NCI-H345 (cell line): ENCODE measurements at places on chromosomes 1 and 21.

DNA sequence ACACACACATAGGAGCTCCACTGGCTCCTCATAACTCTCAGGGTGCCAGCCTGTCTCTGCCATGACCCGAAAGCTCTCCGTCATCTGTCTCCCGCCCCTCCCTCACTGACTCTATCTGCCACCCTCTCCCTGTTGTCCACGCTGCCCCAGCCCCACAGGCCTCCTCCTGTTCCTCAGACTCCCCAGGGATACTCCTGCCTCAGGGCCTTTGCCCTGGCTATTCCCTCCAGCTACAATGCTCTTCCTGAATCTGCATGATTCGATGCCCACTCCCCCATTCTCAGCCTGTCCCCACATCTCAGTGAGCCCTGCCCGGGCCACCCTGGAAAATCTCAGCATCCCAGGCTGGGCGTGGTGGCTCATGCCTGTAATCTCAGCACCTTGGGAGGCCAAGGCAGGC is 24.6 kb upstream of the DNAJC11 start:
- no peak for DNase-seq

- no peak for DNase-seq
Observed at GRCh38 chr1:170661646-170662411, 2.1 kb upstream of the PRRX1 start.

DNA sequence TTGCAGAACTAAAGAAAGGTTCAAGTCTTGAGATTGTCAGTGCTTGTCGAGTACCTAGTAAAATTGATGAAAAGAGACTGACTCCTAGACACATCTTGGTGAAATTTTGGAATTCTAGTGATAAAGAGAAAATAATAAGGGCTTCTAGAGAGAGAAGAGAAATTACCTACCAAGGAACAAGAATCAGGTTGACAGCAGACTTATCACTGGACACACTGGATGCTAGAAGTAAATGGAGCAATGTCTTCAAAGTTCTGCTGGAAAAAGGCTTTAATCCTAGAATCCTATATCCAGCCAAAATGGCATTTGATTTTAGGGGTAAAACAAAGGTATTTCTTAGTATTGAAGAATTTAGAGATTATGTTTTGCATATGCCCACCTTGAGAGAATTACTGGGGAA is 16.3 kb downstream of the L1TD1 start:
- no peak for DNase-seq

DNA sequence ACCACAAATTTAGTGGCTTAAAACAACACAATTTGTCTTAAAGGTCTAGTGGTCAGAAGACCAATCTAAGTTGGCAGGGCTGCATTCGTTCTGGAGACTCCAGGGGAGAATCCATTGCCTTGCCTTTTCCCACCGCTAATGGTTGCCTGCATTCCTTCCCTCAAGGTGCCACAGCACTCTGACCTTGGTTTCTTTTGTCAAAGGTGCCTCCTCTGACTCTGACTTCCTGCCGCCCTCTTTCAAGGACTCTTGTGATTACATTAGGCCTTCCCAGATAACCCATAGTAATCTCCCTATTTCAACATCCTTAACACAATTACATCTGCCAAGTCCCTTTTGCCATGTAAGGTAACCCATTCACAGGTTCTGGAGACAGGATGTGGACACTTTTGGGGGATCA is 145.3 kb downstream of the S1PR1 start:
- no peak for DNase-seq

- DNase-seq = no peak
Observed at GRCh38 chr1:44048532-44049215, 17.4 kb upstream of the SLC6A9 start.

DNA sequence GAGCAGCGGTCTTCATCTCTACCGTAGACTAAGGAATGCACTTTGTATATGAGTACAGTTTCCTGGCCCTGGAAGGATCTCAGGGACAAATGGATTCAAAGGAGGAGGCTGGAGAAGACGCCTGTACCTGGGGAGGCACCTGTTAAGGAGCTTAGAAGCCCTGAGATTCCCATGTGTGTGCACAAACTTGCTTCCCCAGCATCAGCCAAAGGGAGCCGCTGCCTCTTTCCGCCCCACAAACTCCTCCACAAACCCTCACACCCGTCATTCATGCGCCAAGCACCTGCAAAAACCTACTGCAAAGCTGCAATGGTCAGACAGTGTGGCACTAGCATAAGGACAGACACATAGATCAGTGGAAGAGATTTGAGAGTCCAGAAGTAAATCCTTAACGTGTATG is 54.5 kb downstream of the RRAGC start:
- DNase-seq = no peak

DNA sequence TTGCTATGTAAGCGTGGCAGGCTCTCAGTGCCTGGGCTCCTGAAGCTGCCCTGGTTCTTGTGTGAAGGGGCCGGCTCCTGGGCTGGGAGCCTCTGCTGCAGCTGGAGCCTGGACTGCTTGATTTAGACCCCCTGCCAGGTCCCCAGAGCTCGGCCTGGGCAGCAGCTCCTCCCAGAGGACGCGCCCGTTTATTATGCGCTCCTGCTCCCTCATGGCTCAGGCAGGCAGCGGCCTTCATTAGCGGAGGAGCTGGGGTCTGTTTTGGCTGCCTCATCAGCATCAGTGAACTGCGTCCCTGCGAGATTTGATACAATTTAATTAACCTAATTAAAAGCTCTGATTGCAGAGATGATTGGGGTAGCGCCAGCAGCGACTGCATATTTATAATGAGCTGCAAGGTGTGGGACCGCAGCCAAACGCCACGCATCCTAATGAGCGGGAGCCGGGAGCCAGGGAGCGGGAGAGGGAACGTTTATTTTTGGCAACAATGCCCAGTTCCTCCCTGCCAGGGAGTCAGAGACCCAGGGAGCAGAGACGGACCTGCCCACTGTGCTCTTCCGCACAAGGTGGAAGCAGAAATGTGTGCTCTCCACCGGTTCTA is 16.6 kb downstream of the UTP11 start:
- peak; percentile 83 for DNase-seq

- no peak for DNase-seq
Observed at GRCh38 chr1:234858722-234859121, 248.7 kb upstream of the IRF2BP2 start.

DNA sequence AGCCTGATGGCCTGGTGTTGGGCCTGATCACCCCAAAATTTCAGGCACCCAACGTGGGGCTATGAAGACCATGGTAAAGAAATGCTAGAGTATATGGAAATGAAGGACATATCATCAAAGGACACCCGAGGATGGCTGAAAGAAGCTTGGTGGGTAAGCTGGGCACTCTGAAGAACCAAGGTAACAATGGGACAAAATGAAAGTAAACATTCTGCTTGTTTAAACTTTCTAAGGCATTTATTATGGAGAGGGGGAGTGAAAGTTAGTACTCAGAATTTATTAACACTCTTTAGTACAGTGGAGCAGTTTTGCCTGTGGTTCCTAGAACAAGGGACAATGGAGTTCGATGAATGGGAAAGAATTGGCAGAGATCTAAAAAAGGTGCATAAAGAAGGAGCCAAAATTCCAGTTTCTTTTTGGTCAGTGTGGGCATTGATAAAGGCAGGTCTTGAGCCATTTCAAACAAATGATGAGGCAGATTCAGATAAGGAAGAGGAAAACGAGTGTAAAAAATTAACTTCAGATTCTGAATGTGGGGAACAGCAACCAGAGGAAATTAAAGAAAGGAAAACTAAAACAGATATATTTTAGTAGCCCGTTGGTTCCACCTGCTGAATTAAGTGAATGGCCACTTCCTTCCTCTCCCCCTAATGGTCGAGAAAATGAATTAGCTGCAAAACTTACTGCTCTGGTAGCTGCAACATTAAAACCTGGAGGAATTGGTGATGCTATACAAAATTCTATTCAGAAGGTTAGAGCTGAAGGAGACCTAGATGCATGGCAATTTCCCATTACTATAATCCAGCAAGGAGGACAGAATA is 8.4 kb upstream of the PM20D1 start:
- DNase-seq = no peak

- no peak for DNase-seq
Observed at GRCh38 chr1:5818755-5819154, 173.5 kb downstream of the NPHP4 start.

- no peak for DNase-seq
Observed at GRCh38 chr1:71738910-71739309, 543.4 kb downstream of the NEGR1 start.

GRCh38 chr1:182120411-182121258 is 59.1 kb upstream of the ZNF648 start:
- no peak for DNase-seq

DNA sequence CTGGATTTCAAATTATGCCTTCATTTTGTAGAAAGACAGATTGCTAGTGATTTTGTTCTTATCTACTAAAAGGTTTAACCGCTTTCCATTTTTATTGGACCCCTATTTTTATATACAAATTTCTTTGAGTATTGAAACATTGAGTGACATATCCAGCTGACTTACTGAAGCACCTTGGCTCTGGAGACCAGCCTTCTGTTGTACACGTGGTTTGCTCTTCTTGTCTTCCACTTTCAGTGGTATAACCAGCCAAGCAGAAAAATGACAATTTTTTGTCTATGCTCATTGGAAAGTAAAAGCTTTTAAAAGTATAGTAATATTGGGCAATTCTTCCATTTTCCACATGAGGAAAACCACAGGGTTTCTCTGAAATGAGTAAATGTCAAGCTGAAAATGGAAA is 4.4 kb downstream of the F13B start:
- DNase-seq = no peak

DNA sequence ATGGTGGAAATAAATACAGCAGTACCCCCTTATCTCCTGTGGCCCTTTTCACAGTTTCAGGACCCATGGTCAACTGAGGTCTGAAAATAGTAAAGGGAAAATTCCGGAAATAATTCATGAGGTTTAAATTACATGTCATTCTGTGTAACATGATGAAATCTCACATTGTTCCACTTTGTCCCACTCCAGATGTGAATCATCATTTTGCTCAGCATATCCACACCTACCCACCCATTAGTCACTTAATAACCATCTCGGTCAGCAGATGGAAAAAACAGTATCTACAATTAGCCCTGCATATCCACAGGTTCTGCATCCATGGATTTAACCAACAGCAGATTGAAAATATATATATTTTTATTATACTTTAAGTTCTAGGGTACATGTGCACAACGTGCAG is 86.9 kb upstream of the GORAB start:
- DNase-seq = no peak

DNA sequence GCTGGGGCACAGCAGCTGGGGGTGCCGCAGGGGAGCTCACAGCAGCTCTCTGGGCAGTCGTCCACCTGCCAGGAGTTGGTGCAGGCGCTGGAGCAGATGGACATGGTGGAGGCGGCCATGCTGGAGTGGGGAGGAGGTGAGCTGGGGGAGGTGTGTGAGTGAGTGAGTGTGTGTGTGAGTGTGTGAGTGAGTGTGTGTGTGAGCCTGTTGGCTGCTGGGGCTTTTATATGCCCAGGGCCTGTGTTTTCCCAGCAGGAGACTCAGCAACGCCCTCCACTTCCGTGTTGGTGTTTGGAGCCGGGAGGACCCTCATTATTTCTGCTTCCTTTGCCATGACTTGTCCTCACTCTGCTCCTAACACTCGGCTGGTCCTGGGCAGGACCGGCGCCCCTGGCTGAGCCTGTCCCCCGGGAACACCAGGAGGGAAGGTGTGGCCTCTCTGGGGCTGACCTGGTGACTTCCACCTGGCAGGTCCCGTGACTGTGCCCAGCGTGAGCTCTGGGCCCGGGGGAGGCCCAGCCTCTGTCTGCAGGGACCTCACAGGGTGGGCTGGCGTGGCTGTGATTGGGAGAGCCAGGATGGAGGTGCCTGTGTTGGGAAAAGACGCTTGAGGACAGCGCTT is at the start of gene KRTAP10-2:
Gene KRTAP10-2 (minus strand): TSS at position 166 of the 622 bp plus-strand sequence. CDS start 47 bp downstream, at position 119.
- peak; percentile 77 for DNase-seq

- DNase-seq = no peak
Observed at GRCh38 chr1:36845802-36846201, 188.5 kb downstream of the GRIK3 start.

- DNase-seq = no peak
Observed at GRCh38 chr21:44085491-44086321, 21.5 kb upstream of the PWP2 start.

DNA sequence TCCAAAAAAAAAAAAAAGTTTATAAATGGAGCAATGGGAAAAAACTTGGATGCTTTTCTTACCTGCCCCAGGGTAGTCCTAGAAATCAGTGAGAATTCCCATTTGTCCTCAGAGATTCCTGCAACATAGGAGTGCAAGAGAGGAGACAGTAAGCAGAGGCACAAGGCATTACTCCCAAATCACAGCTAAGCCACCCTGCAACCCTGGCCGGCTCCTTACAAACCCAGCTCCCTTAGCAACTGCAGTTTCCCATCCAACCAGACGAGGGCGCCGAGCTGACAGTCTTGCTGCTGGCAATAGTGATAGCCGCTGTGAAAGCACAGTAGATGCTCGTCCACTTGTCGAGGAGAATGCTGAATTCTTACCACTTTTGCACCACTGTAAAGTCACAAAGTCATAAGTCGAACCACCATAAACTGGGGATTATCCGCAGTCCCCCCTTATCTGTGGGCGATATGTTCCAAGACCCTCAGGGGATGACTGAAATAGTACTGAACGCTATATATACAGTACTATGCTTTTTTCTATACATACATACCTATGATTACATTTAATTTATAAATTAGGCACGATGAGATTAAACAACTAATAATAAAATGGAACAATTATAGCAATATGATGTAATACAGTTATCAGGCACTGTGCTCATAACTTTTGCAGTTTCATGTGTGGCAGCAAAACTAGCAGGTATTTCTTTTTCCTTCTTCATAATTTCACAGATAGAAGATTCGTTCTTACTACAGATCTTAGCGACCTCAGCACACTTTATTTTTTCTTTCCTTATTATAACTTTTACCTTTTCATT is 6.0 kb upstream of the PITHD1 start:
- DNase-seq = peak; percentile 76

GRCh38 chr1:37849480-37849879 is 9.9 kb downstream of the MTF1 start:
- DNase-seq = no peak

GRCh38 chr1:230084408-230085177 is 17.6 kb downstream of the GALNT2 start:
- no peak for DNase-seq

DNA sequence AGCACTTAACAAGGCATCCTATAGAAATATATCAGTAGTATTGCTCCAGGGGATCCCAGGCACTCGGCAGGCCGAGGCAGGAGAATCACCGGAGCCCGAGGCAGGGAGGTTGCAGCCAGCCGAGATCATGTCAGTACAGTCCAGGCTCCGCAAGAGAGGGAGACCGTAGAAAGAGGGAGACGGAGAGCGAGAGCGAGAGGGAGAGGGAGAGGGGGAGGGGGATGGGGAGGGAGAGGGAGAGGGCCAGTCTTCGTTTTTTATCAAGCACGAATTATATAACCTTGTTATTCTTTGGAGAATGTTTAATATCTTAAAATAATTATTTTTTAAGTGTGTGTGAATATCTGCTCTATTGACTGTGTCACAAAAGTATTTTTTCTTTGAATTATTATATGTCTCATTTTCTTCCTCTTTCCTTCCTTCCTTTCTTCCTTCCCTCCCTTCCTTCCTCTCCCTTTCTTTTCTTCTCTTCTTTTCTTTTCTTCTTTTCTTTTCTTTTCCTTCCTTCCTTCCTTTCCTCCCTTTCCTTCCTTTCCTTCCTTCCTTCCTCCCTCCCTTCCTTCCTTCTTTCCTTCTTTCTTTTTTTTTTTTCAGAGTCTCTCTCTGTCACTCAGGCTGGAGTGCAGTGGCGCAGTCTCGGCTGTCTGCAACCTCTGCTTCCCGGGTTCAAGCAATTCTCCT is 233.7 kb downstream of the SRGAP2C start:
- DNase-seq = no peak

- DNase-seq = no peak
Observed at GRCh38 chr21:15423676-15424445, 305.9 kb upstream of the USP25 start.

- DNase-seq = no peak
Observed at GRCh38 chr1:175155473-175155856, 37.1 kb downstream of the KIAA0040 start.

GRCh38 chr1:30679201-30679975 is 44.0 kb downstream of the MATN1 start:
- no peak for DNase-seq
